ENCODE measurements at places on chromosomes 4 and X. TPM values are rescaled to one million over a fixed set of nuclear protein-coding genes. Genes with fewer than 3 reads are reported as not detected.
A peak's percentile ranks its signal among the peaks of the same experiment; 100 is the strongest.

DNA sequence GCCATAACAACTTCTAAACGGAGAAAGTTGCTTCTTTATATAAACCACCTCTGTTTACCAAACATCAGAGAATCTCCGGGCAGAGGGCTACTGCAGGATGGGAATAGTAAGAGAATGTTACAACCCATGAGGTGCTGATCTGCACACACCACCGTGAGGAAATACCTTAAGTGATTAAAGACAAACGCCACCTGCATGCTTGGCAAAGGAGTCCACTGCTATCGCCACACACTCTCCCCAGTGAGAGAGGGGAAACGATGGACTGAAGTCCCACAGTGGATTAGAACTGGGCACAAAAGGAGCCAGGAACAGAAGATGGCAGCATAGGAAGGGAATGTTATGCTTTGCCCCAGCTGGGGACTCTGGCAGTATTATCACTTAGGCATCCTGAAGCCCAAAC, 15.6 kb downstream of the MAML3 start:
- H3K4me1 ChIP-seq = peaks cover 19% of the 10 kb centered on the region
- peak overlapping the region; percentile 3 for H3K27ac ChIP-seq
- no peaks in the 10 kb centered on the region for H3K36me3 ChIP-seq

DNA sequence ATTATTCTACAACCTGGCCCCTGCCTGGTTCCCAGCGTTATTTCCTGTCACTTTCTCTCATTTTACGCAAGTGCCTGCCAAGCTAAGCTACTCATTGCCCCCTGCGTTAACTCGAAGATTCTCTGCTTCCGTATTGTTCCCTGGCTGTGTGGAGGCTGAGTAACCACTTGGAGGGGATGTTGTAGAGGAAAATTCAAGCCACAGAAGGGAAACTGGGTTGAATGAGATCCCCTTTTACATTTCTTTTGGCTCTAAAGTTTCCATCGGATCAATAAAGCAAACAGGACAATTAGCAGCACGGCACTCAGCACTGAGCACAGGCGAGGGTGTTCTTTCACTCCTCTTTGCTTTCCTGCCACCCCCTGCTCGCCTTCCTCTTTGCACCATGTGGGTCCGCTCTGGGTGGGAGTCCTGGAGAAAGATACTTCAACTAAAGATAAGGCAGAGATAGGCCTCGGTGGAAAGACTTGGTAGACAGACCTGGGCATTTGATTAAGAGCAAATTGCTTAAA, 4.2 kb upstream of the TMSB4X start:
- H3K27ac ChIP-seq = peak overlapping the region; percentile 83
- peaks cover 2% of the 10 kb centered on the region for H3K4me1 ChIP-seq
- H3K36me3 ChIP-seq = peaks cover 2% of the 10 kb centered on the region
- no peak overlapping the region for H3K4me3 ChIP-seq
- peak; percentile 75 for DNase-seq

Gene SPINK2
- total RNA-seq = not detected

DNA sequence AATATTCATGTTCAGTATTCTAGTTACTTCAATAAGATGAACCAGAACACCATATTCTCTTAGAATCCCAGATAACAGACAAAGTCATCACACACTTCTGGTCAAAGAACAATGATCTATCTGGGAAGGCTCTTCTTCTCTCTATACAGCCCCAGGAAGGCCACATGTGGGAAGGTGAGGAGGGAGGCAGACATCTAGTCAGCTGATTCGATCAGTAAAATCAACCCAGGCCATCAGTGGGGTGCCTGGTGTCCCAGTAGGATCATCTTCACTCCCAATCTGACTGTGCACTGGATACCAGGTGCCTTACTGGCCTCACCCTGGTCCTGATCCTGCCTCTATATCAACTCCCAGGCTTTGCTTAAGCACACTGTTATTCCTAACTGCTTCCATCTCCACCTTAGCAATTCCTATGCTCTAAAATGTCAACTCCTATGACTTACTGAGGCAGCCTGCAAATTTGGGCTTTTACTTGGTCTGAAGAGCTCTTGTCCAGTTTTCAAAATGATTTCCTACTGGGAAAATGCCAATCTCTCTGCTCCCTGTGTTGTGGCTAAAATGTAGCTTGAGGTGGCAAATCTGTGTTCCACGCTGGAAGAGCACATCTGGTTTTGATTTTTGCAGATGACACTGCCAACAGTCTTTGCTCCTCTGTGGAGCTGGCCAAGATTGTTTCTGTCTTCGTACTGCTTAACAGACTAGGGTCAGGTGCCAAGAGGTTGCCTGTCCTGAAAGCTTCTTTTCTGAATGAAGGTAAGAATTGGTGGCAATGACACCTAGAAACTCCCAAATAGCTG, 128.7 kb downstream of the MGST2 start:
- H3K27ac ChIP-seq = no peak overlapping the region
- H3K4me1 ChIP-seq = peaks cover 3% of the 10 kb centered on the region
- H3K27me3 ChIP-seq = no peaks in the 10 kb centered on the region
- DNase-seq = peak; percentile 36
- no peak overlapping the region for H3K4me3 ChIP-seq

DNA sequence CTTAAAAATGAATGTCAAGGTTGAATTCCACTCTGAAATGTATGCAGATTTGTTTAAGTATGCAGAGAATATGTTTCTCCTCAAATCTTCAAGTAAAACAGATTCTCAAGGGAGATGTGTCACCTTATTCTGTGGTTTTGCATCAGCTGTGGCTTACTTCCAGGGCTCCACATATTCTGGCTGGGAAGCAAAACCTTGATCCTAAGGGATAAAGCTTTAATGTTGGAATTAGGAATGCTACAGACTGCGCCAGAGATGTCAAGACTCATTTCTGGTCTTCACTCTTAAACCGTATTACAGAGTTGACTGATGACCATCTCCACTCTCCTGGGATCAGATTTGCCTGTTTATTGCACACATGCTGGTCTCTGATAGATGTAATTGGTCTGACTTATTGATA, 143.9 kb upstream of the DIPK2B start:
- H3K36me3 ChIP-seq = no peaks in the 10 kb centered on the region
- H3K4me1 ChIP-seq = peaks cover 2% of the 10 kb centered on the region
- no peak overlapping the region for H3K4me3 ChIP-seq

Gene SPANXA1
- total RNA-seq = not detected

- no peak overlapping the region for H3K4me3 ChIP-seq
- peaks cover 16% of the 10 kb centered on the region for H3K4me1 ChIP-seq
- peaks cover 27% of the 10 kb centered on the region for H3K36me3 ChIP-seq
- no peaks in the 10 kb centered on the region for H3K27me3 ChIP-seq
- DNase-seq = peak; percentile 13
- no peak overlapping the region for H3K27ac ChIP-seq
These were observed 33.8 kb downstream of the RBBP7 start for GRCh38 chrX:16836371-16836770.

DNA sequence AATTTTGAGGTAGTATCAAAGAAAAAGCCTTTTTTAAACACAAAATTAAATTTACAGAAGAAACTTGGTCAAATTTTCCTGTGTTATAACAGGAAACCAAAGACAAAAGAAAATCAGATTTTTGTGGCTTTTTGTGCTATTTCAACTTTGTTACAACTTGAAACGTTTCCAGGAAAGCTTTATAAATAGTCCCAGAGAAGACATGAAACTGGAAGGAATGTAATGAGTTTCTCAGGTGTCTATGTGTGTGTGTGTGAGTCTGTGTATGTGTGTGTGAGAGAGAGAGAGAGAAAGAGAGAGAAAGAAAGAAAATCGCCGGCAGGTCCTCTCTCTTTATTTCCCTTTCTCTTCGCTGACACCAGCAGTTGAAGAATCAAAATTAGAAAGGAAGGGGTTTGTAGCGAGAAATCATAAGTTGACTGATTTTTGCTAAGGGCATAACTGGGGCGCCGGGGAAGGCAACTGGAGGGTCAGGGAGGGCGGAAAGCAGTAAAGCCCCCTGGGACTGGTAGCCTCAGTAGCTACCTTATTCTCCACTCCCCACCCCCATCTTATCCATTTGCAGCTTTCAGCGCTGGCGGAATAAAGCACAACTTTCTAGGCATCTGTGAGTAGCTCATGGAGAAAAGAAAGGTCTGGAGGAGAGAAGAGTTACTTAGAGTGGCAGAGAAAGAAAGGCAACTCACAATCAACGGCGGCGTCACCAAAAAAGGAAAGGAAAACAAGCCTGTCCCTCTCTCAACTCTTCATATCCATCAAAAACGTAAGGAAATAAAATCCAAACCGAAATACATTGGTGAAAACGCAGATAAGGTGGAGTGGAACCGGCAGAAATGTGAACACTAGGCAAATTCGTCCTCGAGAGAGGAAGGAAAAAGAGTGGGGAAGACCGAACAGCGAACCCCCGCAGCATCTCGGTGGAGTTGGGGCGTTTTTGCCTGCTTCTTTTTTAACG, 1.3 kb downstream of the TMEM47 start:
- peak overlapping the region; percentile 90 for H3K27ac ChIP-seq
- H3K4me3 ChIP-seq = peak overlapping the region; percentile 99
- peaks cover 1% of the 10 kb centered on the region for H3K4me1 ChIP-seq
- no peaks in the 10 kb centered on the region for H3K27me3 ChIP-seq
- no peak for DNase-seq

GRCh38 chr4:20493761-20494353, 206.4 kb upstream of the PACRGL start:
- H3K4me1 ChIP-seq = peaks cover 2% of the 10 kb centered on the region
- peak; percentile 84 for DNase-seq
- H3K27ac ChIP-seq = peak overlapping the region; percentile 33
- no peaks in the 10 kb centered on the region for H3K36me3 ChIP-seq
- no peaks in the 10 kb centered on the region for H3K27me3 ChIP-seq

- peaks cover 7% of the 10 kb centered on the region for H3K36me3 ChIP-seq
- peak; percentile 58 for DNase-seq
- H3K27me3 ChIP-seq = no peaks in the 10 kb centered on the region
- peaks cover 35% of the 10 kb centered on the region for H3K4me1 ChIP-seq
These were observed 15.0 kb downstream of the ADD1 start for GRCh38 chr4:2858451-2859217.

DNA sequence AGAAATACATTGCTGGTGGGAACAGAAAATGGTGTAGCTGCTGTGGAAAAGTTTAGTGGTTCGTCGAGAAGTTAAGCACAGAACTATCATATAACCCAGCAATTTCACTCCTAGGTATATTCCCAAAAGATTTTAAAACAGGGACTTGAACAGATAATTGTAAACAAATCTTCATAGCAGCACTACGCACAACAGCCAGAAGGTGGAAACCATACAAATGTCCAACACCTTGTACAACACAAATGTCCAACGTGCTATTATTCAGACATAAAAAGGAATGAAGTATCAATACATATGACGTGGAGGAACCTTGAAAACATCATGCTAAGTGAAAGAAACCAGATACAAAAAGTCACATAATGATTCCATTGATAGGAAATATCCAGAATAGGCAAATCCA, 37.9 kb downstream of the CUL4B start:
- no peaks in the 10 kb centered on the region for H3K27me3 ChIP-seq
- no peak overlapping the region for H3K27ac ChIP-seq
- DNase-seq = no peak
- H3K4me3 ChIP-seq = no peak overlapping the region
- peaks cover 3% of the 10 kb centered on the region for H3K36me3 ChIP-seq

- H3K4me1 ChIP-seq = no peaks in the 10 kb centered on the region
- no peak for DNase-seq
- H3K36me3 ChIP-seq = no peaks in the 10 kb centered on the region
- no peak overlapping the region for H3K27ac ChIP-seq
These were observed 104.0 kb upstream of the MBNL3 start for GRCh38 chrX:132592880-132593279.

Gene NPFFR2
- not detected for total RNA-seq

- no peak overlapping the region for H3K4me3 ChIP-seq
- no peaks in the 10 kb centered on the region for H3K4me1 ChIP-seq
- no peak for DNase-seq
- H3K27ac ChIP-seq = no peak overlapping the region
- no peaks in the 10 kb centered on the region for H3K36me3 ChIP-seq
- no peaks in the 10 kb centered on the region for H3K27me3 ChIP-seq
These were observed 726.5 kb downstream of the FAM133A start for GRCh38 chrX:94400488-94400887.

- H3K4me1 ChIP-seq = no peaks in the 10 kb centered on the region
- H3K27ac ChIP-seq = no peak overlapping the region
- no peak overlapping the region for H3K4me3 ChIP-seq
- no peaks in the 10 kb centered on the region for H3K27me3 ChIP-seq
- H3K36me3 ChIP-seq = peaks cover 13% of the 10 kb centered on the region
These were observed 36.3 kb downstream of the SOD3 start for GRCh38 chr4:24831637-24832036.

DNA sequence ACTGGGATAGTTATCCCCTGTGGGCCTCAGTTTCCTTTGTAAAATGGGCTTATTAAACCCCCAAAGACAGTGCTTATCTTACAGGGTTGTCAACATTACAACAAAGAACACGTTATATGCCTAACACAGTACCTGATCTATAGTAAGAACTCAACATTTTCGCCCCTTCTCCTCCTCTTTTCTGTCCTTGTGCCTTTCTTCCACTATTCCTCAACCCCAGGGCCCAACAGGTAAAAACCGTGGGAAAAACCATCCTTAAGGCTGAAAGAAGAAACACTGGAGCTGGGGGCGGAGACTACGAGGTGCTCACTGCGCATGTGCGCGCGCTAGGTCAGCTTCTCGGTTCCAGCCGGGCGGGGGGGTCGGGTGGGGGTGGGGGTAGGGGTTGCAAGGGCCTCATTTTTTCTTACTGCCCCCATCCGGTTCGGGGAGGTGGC, 426 bp upstream of the XIAP start:
- H3K4me1 ChIP-seq = no peaks in the 10 kb centered on the region
- H3K27ac ChIP-seq = peak overlapping the region; percentile 97
- H3K27me3 ChIP-seq = no peaks in the 10 kb centered on the region
- DNase-seq = no peak
- no peaks in the 10 kb centered on the region for H3K36me3 ChIP-seq

Gene CA5B
- total RNA-seq = 5.4 TPM

DNA sequence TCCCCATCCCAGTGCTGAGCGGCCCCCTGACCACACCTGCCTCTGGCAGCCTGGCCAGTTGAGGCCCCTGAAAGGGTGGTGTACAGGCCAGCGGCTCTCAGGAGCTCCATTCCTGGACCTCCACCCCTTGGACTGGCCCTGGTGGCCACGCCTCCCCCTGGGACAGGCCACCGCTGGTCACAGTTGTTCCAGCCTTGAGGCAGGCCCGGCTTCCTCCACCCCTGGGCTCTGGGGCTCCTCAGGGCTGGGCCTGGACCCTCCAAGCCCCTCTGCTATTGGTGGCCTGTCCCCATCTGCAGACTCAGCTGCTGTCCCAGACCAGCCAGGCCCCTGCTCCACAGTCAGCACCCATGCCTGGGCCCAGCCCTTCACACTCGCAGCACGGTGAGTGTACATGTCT, 93.2 kb upstream of the NKX1-1 start:
- peaks cover 16% of the 10 kb centered on the region for H3K27me3 ChIP-seq
- no peaks in the 10 kb centered on the region for H3K4me1 ChIP-seq
- no peak overlapping the region for H3K27ac ChIP-seq
- no peaks in the 10 kb centered on the region for H3K36me3 ChIP-seq
- no peak overlapping the region for H3K4me3 ChIP-seq

GRCh38 chrX:154727871-154728270, 23.0 kb downstream of the GAB3 start:
- H3K27ac ChIP-seq = peak overlapping the region; percentile 22
- no peaks in the 10 kb centered on the region for H3K36me3 ChIP-seq
- DNase-seq = peak; percentile 76
- no peak overlapping the region for H3K4me3 ChIP-seq
- H3K27me3 ChIP-seq = no peaks in the 10 kb centered on the region
- peaks cover 31% of the 10 kb centered on the region for H3K4me1 ChIP-seq
